ENCODE measurements at places on chromosomes 7 and 10. TPM values are rescaled to one million over a fixed set of nuclear protein-coding genes. Genes with fewer than 3 reads are reported as not detected.
A peak's percentile ranks its signal among the peaks of the same experiment; 100 is the strongest.

Gene ASZ1
- total RNA-seq, result not detected

Gene OR9A2
- total RNA-seq, result not detected

Gene DLX6
- total RNA-seq, result not detected

GRCh38 chr10:74079028-74079935, 71.3 kb downstream of the AP3M1 start:
- no peaks in the 10 kb centered on the region for H3K27me3 ChIP-seq
- H3K4me3 ChIP-seq, result no peak overlapping the region
- no peaks in the 10 kb centered on the region for H3K4me1 ChIP-seq
- H3K36me3 ChIP-seq, result peaks cover 23% of the 10 kb centered on the region
- no peak overlapping the region for H3K27ac ChIP-seq

DNA sequence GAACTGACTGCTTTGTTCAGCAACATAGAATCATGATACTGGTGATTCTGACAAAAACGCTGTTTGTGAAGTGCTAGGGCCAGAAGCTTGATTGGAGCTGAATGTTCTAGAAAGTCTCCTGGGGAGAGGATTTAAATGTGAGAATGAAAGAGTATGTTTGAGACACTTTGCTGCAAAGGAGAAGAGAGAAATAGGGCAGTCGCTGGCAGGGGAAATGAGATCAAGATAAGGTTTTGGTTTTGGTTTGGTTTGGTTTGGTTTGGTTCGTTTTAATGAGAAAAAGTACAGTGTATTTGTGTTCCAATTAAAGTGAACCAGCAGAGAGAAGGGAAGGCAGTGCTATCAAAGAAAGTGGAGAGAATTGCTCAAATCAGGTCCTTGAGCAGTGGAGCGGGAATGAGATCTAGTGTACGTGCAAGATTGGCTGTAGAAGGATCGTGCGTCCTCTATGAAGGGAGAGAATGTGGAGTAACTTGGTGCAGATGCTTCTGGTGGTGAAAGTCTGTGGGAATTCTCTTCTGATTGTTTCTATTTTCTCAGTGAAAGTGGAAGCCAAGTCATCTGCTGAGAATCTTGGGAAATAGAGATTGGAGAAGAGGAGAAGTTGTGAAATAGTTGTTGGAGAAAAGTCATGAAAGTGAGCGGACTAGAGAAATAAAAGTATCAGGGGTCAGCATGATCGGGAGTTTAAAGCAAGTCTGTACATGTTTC, 270.5 kb downstream of the CCDC3 start:
- no peaks in the 10 kb centered on the region for H3K36me3 ChIP-seq
- no peak overlapping the region for H3K4me3 ChIP-seq
- H3K27me3 ChIP-seq, result no peaks in the 10 kb centered on the region
- no peak for DNase-seq

Gene C10orf67
- not detected for total RNA-seq

Gene CNTNAP2
- total RNA-seq, result 0.72 TPM

- H3K27ac ChIP-seq, result no peak overlapping the region
- no peak for DNase-seq
- H3K27me3 ChIP-seq, result no peaks in the 10 kb centered on the region
- no peaks in the 10 kb centered on the region for H3K36me3 ChIP-seq
- H3K4me1 ChIP-seq, result no peaks in the 10 kb centered on the region
Measured at GRCh38 chr10:130016993-130017630, 53.0 kb upstream of the EBF3 start.

DNA sequence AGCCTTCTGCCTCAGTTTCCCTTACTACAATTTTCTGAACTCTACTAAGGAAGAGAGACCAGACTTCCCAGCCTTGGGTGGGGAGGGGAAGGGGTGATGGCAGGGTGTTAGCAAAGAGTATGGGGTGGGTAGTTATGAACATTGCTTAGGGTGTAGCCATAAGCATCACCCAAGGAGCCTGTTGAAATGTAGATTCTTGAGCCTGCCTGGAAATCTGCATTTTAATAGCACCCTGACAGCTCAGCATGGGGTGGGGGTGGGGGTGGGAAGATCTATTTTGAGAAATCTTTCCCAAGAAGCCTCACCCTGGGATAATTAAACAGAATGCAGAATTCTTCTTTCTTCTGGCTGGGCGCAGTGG, 164.8 kb downstream of the NRF1 start:
- H3K4me1 ChIP-seq, result peaks cover 32% of the 10 kb centered on the region
- no peaks in the 10 kb centered on the region for H3K36me3 ChIP-seq
- no peak for DNase-seq

GRCh38 chr7:140702774-140703173, 6.3 kb downstream of the NDUFB2 start:
- H3K27me3 ChIP-seq, result no peaks in the 10 kb centered on the region
- DNase-seq, result no peak
- H3K36me3 ChIP-seq, result peaks cover 5% of the 10 kb centered on the region
- peaks cover 3% of the 10 kb centered on the region for H3K4me1 ChIP-seq
- H3K27ac ChIP-seq, result no peak overlapping the region

Gene STYXL1
- 20.8 TPM for total RNA-seq

Gene THSD7A
- not detected for total RNA-seq

DNA sequence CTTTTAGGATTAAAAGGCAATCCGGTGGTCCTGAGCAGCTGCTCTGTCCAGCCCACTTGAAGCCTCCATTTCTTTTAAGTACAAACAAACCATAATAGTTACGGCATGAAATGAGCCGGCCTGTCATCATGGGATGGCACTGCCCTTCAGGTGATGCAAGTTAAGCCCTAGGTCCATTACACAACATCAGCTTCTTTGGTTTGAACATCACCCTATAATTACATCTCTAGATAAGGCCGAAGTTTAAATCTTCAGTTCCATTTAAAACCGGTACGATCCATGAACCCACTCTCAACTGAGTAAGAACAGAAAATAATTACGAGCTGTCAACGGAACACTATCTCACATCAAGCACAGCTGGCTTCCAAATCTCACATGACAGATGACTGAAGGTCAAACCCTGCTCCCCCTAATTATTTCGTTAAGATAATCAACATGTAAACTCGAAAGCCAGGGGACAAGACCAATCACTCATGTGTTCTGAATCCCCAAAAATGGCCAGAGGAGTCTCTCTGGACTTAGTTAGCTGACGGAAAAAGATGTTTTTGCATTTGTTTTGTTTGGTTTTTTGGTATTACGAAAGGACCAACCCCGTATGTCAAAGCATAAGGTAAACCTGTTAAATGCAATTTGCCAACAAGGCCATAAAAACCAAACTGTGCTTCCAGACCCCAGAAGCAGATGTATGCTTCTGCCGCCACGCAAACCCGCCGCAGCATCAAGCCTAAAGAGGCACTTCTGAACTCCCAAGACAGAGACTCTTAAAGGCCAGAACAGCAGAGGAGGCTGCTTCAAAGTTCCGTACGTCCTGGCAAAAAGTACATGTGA, 10.8 kb downstream of the GNA12 start:
- peaks cover 7% of the 10 kb centered on the region for H3K4me1 ChIP-seq
- H3K4me3 ChIP-seq, result no peak overlapping the region
- H3K27me3 ChIP-seq, result no peaks in the 10 kb centered on the region
- no peak overlapping the region for H3K27ac ChIP-seq
- H3K36me3 ChIP-seq, result peaks cover 4% of the 10 kb centered on the region

DNA sequence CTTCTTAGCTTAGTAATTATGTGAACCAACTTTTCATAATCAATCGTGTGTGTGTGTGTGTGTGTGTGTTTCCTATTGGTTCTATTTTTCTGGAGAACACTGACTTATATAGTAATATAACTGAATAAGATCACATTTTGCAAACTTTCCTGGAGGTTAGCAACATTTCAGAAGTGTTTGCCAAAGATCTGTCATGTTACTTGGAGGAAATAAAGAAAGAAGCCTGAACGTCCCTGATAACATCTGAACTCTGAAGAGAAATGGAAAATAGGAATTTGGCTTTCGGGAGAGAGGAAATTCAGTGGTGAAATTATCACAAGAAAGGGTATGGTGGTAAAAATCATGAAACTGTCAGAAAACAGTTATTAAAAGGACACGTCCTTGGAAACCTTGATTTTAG, 984.4 kb upstream of the AUTS2 start:
- no peak overlapping the region for H3K27ac ChIP-seq
- H3K4me3 ChIP-seq, result no peak overlapping the region
- H3K27me3 ChIP-seq, result no peaks in the 10 kb centered on the region
- H3K4me1 ChIP-seq, result no peaks in the 10 kb centered on the region

DNA sequence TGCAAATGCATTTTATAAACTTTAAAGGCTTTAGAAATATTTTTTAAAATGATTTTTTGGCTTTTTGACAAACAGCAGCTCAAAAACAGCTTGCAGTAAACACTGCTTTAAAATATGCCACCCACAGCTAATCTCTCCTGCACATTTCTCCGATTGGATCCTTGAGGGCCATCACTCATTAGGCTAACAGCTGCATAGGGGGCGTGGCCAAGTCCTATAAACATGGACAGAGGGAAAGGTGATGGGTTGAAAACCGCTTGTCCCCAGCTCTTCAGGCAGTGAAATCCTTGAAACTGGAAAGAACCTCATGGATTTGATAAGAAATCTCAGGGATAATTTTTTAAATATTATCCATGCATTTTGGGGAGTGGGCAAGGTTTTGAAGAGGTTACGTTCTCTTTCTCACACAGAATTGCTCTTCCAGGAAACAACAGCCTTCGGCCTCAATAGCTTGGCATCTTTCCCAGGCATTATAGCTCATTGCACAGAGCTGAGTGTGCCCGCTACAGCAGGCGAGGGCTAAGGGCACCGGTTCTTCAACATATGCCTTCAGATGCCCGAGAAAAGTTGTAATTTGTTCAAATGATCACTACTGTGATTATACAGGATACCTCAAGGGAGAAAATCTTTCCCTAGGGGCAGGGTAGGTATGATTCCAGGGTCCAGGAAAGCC, 1.7 kb downstream of the PLEKHS1 start:
- H3K4me1 ChIP-seq, result no peaks in the 10 kb centered on the region
- H3K27me3 ChIP-seq, result no peaks in the 10 kb centered on the region
- no peak overlapping the region for H3K4me3 ChIP-seq
- H3K27ac ChIP-seq, result no peak overlapping the region

DNA sequence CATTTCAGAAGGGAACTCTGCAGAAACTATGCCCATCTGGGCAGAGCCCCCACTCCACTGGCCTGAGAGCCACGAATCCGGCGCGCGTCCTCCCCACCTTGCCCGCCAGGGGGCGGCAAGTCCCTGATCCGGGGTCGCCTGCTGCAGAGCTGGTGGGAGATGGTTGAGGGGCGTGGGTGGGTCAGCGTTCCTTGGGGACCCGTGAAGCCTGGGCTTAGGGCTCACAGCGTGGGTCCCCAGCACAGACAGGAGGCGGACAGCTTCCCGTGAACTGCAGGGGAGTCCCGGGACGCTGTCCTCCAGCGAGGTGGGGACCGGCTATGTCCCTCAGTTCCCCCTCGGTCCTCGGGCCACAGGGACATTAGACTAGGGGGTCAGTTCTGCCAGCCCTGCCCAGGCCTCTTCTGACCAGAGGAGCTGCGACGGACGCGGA, 585 bp upstream of the POP7 start:
- H3K27me3 ChIP-seq, result peaks cover 3% of the 10 kb centered on the region
- peaks cover 5% of the 10 kb centered on the region for H3K4me1 ChIP-seq
- peak overlapping the region; percentile 87 for H3K4me3 ChIP-seq
- DNase-seq, result peak; percentile 49

DNA sequence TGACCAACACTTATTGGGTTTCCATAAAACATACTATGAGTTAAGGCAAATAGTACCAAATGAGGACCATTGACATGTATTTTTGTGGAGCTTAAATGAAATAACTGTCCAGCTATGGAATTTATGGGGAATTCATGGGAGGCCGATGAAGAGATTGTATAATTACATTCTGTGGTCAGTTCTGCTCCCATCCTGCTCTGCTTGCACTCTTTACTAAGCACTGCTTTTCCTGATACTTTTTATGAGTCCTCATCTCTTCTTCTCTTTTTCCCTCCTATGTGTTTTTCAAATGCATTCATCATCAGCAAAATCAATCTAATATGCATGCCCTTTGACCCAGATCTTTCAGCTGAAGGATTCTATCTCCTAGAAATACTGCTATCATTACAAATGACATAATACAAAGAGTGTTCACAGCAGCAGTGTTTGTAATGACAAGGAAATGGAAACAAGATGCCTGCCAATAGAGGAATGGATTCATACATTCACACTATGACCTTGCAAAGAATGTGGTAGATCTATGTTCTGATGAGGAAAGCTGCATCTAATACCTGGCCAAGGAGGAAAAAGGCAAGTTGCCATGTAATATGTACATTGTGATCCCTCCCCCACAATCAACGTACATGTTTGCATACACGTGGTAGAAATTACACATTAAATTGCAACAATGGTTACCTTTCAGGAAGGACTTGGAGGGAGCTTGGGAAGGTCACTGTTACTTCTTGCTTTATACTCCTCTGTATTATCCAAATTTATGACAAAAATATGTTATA, 73.9 kb downstream of the PCGF5 start:
- H3K27ac ChIP-seq, result no peak overlapping the region
- no peak for DNase-seq
- H3K36me3 ChIP-seq, result no peaks in the 10 kb centered on the region
- H3K4me1 ChIP-seq, result peaks cover 8% of the 10 kb centered on the region

Gene HOXA9
- total RNA-seq, result 0.79 TPM

Gene PTPRN2
- 1.6 TPM for total RNA-seq

Gene IFIT5
- 18.5 TPM for total RNA-seq

GRCh38 chr10:60973086-60973485, 29.1 kb upstream of the RHOBTB1 start:
- no peaks in the 10 kb centered on the region for H3K36me3 ChIP-seq
- no peak overlapping the region for H3K27ac ChIP-seq
- H3K4me1 ChIP-seq, result no peaks in the 10 kb centered on the region
- no peaks in the 10 kb centered on the region for H3K27me3 ChIP-seq

GRCh38 chr7:37265006-37265405, 183.7 kb downstream of the ELMO1 start:
- no peak overlapping the region for H3K4me3 ChIP-seq
- DNase-seq, result no peak
- no peaks in the 10 kb centered on the region for H3K27me3 ChIP-seq
- no peaks in the 10 kb centered on the region for H3K36me3 ChIP-seq

GRCh38 chr10:104666106-104666505, 25.0 kb downstream of the SORCS3 start:
- H3K4me1 ChIP-seq, result no peaks in the 10 kb centered on the region
- H3K36me3 ChIP-seq, result no peaks in the 10 kb centered on the region
- no peak overlapping the region for H3K27ac ChIP-seq
- no peak for DNase-seq

- no peak within 1 kb of the TSS for H3K27ac ChIP-seq
- peaks cover 3% of the 10 kb centered on the region for H3K4me1 ChIP-seq
- peaks cover 68% of the 10 kb centered on the region for H3K27me3 ChIP-seq
- peak within 1 kb of the TSS; percentile 19 for H3K4me3 ChIP-seq
- no peaks in the 10 kb centered on the region for H3K36me3 ChIP-seq
Measured at GRCh38 chr7:27199849-27200760, at the start of gene HOXA13. Gene HOXA13 (minus strand): TSS chr7:27200091. CDS start chr7:27200077, 14 bp downstream.
